ENCODE measurements at places on chromosomes 12 and 14.

GRCh38 chr12:93706824-93707223 is 29.6 kb downstream of the CRADD start:
- DNase-seq, result peak; percentile 48

GRCh38 chr14:52077256-52077979 is 8.6 kb upstream of the NID2 start:
- DNase-seq, result peak; percentile 36

DNA sequence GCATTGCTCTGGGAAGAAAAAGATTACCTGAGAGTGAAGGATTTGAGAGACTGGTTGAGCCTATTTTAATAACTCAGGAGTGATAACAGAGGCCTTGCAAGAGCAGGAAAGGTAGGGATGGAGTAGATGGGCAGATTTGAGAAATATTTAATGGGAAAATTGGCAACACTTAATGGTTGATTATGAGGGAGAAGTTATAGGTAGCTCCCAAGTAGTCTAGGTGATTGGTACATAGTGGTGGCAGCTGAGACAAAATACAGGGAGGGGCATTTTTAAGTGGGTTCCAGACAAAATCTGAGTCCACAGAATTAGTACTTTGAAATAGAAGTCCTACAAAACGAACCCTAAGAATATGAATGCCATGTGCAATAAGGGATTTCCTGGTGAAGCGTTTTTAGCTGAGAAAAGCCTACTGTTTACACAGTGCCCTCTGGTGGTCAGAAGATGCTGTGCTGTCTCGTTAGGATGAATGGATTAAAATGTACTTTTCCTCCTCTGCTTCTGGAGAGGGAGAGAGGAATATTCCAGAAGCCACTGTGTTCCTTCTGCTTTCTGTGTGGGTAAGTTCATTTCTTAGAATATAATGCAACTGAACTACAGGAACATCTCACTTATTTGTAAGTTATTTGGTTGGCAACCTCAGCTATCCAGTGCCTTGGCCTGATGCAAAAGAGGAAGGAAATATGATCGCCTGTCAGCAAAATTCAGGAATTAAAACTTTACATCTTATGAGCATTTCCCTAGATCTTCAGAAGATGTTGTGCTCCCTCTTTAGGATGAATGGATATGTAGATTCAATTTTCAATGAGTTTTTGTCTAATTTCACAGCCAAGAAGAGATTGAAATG is 6.5 kb downstream of the ZBTB1 start:
- peak; percentile 76 for DNase-seq

- DNase-seq, result no peak
Observed at GRCh38 chr12:131000000-131000486, 46.3 kb downstream of the ADGRD1 start.

DNA sequence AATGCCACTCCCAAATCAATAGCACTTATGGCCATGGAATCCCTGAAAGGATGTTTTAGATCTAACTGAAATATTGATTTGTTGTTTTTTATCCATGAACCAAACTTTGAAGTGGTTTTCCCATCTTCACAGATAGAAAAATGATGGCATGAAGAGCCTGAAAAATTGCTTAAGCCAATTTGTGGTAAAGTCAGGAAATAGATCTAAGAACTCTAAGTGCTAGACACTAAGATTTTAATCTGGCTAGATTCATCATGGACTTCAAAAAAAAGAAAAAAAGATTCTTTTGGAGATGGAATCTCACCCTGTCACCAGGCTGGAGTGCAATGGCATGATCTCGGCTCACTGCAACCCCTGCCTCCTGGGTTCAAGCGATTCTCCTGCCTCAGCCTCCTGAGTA is 45.0 kb upstream of the STRN3 start:
- no peak for DNase-seq

DNA sequence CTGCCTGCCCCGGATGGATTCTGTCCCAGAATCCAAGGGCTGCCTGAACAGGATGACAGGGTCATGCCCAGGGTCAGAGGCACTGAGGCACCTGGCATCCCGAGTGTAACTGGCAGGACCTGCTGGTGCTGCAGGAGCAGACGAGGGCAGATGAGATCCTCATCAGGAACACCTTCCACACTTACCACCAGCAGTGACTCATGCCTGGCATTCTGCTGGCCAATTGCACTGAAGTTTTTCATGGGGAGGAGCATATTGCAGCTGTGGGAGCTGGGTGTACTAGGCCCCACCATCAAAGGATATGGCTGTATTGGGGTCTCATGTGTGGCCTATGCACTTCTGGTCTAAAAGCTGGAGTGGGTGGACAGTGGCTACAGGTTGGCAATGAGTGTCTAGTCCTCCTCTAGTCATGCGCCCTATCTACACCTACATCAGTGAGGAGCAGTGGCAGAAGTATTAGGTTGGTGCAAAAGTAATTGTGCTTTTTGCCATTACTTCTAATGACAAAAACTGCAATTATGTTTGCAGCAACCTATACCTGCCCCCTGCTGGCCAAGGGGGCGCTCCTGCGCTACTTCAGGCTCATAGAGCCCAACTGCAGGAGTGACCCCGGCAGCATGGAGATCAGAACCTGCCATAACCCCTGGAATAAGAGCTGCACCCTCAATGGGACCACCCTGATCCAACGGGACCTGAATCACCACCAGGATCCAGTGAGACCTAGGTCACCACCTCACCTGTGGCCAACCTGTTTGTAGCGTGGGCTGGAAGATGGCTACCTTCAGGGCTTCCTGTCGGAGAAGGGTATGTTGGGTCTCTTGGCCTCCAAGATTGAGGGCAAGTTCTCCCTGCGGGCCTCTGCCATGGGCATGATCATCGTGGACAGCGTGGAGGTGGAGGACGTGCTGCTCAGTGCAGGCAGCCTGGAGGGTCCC is 8.0 kb upstream of the C12orf42 start:
- DNase-seq, result no peak
